ENCODE measurements at places on chromosomes 2 and 18.

GRCh38 chr2:127562936-127563335 lies 27.5 kb downstream of the MYO7B start:
- no peak for DNase-seq

GRCh38 chr2:72892506-72893173 lies 5.4 kb downstream of the SPR start:
- peak; percentile 68 for DNase-seq

DNA sequence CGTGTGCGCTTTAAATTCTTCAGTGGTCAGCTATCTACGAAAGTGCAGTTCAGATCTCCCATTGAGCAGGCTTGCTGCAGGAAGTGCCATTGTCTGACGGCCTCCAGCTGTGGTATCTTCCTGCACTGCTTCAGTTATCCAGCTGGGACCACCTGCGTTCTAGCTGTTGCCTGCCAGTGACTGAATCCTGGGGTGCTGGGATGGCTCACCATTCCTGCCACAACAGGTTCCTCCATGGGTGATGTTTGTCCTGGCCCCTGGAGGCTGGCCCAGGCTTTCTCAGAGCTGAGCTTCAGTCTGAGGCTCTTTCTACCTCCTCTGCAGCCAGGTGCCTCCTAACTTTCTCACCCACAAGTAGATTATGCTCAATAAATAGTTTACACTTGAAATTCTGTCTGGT lies 498.5 kb upstream of the HS6ST1 start:
- DNase-seq: no peak

DNA sequence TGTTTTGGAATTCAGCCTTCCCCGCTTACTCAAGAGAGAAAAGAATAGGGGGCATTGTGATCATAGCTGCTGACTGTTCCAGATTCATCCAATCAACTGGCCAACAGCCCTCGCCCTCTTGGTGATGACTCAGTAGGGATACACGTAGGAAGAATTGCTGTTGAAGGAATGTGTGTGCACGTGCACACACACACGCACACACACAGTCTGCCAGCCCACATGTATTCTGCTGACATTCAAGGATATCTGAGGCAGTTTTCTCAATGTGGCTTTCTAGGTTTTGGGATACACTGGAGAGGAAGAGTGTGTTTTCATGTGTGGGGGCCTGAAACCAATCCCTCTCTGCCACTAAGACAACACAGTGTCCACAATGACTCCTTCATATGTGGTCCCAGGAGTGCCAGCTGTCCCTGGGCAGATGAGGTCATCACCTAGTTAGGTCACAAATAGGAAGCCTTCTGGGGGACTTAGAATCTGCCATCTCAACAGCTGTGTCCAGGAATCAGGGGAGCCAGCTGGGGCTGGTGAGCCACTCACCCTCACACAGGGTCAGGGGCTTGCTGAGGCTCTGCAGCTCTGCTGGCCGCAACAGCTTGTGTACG lies 352.6 kb downstream of the SS18 start:
- no peak for DNase-seq

- DNase-seq: no peak
Observed at GRCh38 chr2:73092146-73092783, 20.5 kb downstream of the RAB11FIP5 start.

DNA sequence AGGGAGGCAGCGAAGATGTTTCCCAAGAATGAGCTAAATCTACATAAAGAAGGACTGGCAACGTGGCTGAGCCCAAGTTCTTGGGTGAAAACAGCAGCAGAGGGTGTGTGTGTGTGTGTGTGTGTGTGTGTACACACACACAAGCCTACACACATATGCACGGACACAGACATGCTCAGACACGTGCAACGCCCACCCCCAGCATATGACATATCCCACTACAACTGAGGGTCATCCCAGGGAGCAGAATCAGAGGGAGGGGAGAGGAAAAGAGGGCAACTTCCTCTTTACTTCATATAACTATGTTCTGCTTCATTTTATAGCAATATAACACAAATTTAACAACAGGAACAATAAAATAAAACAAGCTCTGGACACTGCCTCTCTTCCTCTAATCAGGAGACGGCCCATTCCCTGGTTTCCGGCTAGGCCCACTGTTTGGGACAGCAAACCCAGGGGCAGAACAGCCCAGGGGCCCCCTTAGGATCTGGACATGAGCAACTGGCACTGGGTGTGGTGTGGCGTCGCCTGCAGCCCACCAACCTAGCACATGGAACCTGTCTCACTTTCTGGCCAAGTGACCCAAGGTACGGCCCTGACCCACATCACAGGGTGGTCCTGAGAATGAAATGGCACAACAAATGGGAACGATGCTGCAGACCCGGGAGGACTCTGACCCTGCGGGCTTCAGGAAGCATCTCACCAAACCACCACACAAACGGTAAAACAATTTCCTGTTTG lies 25.0 kb downstream of the FAM178B start:
- DNase-seq: no peak

- DNase-seq: no peak
Observed at GRCh38 chr2:24814516-24814915, 21.3 kb downstream of the CENPO start.

DNA sequence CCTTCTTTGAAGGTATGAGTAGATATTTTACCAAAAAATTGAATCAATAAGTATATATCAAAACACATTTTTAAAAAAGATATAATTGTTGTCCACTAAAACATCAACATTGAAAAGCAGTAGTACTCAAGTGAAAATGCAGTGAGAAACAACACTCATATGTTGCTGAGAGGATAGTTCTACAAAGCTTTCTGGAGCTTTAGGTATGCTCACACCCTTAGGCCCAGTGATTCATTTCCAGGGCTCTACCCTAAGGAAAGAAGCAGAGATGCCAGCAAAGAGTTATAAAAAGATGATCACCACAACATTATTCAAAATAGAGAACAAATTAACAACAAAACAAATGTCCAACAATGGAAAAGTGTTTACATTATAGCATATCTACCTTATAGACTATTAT lies 197.3 kb upstream of the CCDC150 start:
- no peak for DNase-seq

GRCh38 chr2:232771870-232772269 lies 4.5 kb downstream of the KCNJ13 start:
- no peak for DNase-seq

DNA sequence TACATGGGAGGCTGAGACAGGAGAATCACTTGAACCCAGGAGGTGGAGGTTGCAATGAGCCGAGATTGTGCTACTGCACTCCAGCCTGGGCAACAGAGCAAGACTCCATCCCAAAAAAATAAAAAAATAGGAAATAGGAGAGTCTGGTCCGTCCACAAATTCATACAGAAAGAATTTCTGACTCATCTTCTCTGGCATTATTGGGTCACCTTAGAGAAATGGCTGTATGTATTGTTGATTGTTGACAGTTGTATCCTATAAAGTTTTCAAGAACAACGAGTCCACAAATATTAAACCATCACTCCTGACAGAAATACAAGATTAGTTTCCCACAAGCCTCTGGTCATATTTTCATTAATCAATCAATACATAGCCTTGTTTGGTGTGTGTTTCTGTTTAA lies 20.4 kb downstream of the RBM43 start:
- no peak for DNase-seq

- no peak for DNase-seq
Observed at GRCh38 chr18:41324020-41324791, 630.8 kb upstream of the PIK3C3 start.

DNA sequence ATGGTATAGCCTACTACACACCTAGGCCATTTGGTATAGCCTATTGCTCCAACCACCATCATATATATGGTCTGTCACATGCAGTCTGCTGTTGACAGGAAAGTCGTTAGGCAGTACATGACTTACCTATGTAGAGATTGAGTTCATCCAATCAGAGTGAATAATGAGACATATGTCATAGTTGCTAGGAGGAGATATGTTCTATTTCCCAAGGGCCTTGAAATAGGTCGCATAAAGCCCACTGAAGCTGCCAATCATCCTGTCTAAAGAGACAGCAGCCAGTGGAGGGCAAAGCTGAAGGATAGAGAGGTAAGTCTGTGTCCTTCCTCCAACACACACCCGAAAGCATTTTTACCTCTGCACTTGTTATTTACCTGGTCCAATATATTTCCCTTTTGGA lies 263.4 kb downstream of the PTPRM start:
- DNase-seq: no peak

- DNase-seq: no peak
Observed at GRCh38 chr2:9613291-9613690, 17.5 kb downstream of the YWHAQ start.

- no peak for DNase-seq
Observed at GRCh38 chr2:169160926-169161481, 91.6 kb downstream of the DHRS9 start.

GRCh38 chr18:57941841-57942489 lies 102.1 kb upstream of the NEDD4L start:
- DNase-seq: no peak

DNA sequence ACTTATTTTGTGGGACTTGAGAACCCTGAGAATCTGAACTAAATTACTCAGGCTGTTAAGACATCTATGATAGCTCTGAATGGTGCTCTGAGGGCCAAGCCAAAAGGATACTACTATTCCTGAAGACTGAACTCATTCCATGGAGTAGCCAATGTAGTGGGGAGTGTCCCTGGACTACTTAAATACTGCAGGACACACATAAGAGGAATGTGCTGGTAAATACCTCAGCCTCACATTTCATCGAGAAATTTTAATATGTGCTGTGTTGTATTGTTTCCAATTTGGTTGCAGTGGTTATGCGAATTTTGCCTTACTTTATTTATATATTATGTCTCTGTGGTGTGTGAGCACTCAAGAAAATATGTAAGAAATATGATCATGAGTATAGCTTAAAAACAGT lies 264.4 kb upstream of the FIGN start:
- DNase-seq: no peak

- no peak for DNase-seq
Observed at GRCh38 chr18:79769698-79770500, 27.8 kb upstream of the KCNG2 start.

- DNase-seq: peak; percentile 21
Observed at GRCh38 chr2:71226096-71226964, 573 bp downstream of the PAIP2B start.

- peak; percentile 76 for DNase-seq
Observed at GRCh38 chr18:10519999-10520935, 5.6 kb upstream of the NAPG start.

- DNase-seq: no peak
Observed at GRCh38 chr2:85790499-85791188, 36.9 kb downstream of the ATOH8 start.

- no peak for DNase-seq
Observed at GRCh38 chr18:66078925-66079800, 328.4 kb downstream of the CDH7 start.

DNA sequence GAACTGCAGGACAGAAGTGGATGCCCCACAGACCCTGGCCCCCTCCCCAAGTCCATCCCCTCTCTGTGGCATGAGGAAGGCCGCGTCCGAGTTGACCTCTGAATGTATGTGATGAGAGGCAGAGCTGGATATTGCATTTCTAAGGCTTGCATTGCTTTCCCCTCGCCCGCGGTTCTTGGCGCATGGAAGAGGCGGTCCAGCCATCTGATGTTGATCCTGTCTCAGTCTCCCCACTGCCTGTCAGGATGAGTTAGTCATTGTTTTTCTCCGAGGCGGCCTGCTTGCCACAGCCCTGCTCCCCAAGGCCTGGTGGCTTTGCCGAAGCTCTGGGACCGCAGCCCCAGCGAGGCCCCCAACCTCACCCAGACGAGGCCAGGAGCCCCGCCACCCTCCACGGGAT lies 88.6 kb downstream of the SMAD7 start:
- DNase-seq: no peak

- DNase-seq: no peak
Observed at GRCh38 chr18:74899554-74899953, 301.9 kb downstream of the ZNF407 start.

- DNase-seq: no peak
Observed at GRCh38 chr18:36771245-36771644, 57.6 kb downstream of the TPGS2 start.

DNA sequence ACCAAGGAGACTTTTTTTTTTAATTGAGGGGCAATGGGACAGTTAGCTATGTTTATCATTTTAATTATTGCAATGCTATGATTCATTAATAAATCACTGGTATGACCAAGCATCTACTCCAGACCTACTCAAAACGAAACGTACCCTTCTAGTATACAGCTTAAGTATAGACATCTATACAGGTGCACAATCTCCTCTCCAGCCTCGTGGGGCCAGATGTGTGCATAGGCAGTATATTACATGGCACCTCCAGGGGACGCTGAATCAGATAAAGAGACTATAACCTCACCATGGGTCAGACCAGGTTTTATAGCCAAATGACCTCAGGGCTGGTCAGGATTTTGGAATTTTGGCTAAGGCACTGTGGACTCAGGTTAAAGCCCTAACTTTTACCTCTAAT lies 86.6 kb downstream of the SS18 start:
- DNase-seq: no peak

GRCh38 chr18:75783566-75784281 lies 356.2 kb upstream of the SMIM21 start:
- no peak for DNase-seq
